ENCODE measurements at places on chromosomes 12 and 14.
A peak's percentile ranks its signal among the peaks of the same experiment; 100 is the strongest.

GRCh38 chr12:121916719-121917118 is 1.7 kb upstream of the CFAP251 start:
- peak; percentile 19 for DNase-seq

GRCh38 chr14:95297832-95298231 is 21.9 kb downstream of the CLMN start:
- DNase-seq: no peak

DNA sequence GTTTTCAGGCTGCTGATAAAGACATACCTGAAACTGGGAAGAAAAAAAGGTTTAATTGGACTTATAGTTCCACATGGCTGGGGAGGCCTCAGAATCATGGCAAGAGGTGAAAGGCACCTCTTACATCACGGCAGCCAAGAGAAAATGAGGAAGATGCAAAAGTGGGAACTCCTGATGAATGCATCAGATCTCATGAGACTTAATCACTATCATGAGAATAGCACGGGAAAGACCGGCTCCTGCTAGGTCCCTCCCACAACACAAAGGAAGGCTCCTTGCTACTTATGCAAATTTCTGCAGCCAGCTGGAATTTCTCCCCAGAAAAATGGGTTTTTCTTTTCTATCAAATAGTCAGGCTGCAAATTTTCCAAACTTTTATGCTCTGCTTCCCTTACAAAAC is 174.1 kb upstream of the RMST start:
- DNase-seq: no peak

DNA sequence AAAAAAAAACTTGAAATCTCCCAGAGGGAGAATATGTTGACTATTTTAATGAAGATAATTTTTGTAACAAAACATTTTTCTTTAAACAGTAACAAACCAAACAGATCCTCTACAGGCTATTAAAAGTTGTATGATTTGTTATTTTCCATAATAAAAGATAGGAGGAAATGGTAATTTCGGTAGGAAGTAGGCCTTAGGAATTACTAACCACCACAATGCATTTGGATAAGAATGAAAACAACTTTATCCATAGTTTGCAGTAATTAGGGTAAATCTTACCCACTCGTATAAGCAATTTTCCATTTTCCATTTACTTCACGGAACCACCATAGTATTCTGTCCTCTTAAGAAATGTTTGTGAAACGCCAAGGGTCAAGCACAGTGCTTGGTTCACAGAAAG is 6.0 kb downstream of the USP44 start:
- no peak for DNase-seq

- DNase-seq: peak; percentile 57
Observed at GRCh38 chr12:13941258-13942249, 39.8 kb downstream of the GRIN2B start.

- no peak for DNase-seq
Observed at GRCh38 chr12:58647495-58647894, 272.8 kb downstream of the LRIG3 start.

GRCh38 chr14:32417956-32418552 is 89.0 kb downstream of the AKAP6 start:
- no peak for DNase-seq

DNA sequence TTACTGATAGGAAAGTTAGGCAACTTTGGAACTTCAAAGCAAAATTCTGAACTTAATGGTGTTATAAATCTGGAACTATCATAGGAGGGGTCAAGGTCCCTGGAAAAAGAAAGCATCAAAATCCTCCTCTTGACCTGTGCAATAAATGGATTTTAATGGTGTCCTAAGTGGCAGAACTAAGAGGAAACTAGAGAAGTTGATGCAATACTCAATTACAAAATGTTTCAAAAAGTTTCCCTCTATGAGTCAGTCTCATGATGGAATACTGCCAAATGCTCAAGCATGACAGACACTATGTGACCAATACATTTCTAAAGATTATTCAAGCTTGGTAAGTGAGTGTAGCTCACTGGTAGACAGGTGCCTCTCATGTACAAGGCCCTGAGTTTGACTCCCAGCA is 47.7 kb upstream of the ERGIC2 start:
- DNase-seq: no peak

DNA sequence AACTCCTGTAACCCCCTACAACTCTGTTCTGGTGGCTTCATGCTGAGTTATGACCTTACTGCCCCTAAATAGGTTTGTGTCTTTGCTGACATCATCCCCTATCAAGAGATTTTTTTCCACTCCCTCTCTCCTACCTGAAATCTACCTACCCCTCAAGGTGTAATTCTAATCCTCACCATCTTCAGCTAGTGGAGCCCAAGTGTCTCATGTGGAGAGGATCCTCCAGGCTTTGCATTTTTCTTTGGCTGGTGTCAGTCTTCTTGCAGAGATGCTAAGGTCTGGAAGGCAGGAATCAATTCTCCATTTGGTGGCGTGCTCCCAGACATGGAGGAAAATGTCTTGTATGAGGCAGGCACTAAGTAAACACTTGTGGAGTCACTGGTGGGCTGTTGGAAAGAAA is 74.8 kb upstream of the PRMT8 start:
- no peak for DNase-seq

DNA sequence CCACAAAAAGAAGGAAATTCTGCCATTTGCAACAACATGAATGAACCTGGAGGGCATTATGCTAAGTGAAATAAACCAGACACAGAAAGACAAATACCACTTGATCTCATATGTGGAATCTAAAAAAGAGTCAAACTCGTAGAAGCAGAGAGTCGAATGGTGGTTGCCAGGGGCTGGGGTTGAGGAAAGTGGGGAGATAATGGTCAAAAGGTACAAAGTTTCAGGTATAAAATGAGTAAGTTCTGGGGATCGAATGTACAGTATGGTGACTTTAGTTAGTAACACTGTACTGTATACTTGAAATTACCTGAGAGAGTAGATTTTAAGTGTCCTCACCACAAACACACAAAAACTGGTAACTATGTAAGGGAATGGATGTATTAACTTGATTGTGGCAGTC is 129.4 kb downstream of the PPM1H start:
- no peak for DNase-seq

DNA sequence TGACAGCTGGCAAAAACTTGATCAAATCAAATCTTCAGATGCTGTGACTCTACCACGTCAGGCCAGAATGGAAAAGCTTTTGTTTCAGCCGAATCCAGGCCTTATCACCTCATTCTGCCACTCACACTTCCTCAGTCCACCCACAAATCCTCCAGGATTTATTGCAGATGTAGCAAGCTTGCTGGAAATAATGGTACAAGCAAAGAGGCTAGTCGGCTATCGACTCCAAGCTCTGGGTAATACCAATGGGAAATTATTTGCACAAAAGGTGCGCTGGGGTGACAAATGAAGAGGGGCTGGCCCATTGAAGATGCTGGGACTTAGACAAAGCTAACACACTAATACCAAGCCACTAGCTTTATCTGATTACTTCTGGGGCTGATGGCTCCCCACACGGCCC is 250.5 kb downstream of the ASCL1 start:
- DNase-seq: no peak

GRCh38 chr12:851343-851742 is 98.2 kb downstream of the RAD52 start:
- no peak for DNase-seq

DNA sequence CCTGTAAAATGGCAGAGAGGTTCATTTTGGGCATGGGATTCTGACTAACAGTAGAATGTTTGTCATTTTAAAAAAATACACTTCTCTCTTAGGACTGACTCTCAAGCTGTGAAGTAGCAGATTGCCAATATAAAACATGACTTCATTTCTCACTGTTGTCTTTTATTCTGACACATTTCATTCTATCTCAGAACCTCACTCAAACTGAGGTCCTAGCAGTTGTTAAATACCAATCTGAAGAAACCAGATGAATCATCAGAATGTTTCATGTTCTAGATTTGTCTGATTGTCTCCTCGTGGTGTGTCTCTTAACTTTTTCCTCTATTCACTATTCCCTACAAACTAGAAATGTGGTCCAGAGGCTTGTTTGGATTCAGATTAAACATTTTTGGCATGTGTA is 276.5 kb upstream of the NPAS3 start:
- DNase-seq: no peak

DNA sequence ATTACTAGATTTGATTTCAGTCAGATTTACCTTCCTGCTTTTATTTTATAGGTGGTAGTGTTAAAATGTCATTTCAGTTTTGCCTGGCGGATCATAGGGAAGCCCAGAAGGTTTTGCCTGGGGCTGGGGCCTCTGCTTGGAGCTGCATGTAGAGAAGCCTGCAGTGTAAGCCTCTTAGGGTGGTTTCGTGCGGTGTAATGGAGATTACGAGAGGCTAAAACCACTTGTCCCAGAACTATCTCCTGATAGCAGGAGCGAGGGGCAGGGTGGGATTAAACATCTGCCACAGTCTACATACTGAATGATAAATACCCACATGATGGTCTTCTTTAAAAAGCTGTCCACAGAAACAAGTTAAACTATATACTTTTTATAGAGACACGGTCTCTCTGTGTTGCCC is 35.0 kb upstream of the DICER1 start:
- no peak for DNase-seq

DNA sequence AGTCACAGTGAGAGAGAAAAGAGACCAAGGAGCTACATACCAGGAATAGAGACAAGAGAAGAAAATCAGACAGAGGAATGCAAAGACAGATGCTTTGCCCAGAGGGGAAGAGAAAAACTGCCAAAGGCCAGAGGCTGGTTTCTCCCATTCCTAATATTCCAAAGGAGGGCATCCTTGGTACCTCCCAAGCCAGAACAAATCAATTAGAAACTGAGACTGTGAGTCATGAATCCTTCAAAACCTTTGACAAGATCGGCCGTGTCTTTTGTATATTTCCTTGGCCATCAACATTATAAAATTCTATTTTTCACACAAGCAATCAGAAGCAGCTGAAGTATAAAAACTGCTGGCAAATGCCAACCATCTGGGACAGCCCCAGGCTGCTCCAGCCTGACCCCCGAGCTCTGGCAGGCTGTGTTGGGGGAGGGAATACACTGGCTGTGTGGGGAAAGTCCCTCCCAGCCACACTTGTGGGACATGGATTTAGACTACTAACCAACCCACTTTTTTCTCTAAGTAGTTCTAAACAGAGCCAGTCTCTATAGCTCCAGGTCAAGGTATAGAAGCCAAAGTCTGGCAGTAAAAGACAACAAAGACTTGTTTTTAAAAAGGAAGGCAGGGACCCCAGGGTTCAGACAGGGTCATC is 13.7 kb downstream of the POMT2 start:
- no peak for DNase-seq

DNA sequence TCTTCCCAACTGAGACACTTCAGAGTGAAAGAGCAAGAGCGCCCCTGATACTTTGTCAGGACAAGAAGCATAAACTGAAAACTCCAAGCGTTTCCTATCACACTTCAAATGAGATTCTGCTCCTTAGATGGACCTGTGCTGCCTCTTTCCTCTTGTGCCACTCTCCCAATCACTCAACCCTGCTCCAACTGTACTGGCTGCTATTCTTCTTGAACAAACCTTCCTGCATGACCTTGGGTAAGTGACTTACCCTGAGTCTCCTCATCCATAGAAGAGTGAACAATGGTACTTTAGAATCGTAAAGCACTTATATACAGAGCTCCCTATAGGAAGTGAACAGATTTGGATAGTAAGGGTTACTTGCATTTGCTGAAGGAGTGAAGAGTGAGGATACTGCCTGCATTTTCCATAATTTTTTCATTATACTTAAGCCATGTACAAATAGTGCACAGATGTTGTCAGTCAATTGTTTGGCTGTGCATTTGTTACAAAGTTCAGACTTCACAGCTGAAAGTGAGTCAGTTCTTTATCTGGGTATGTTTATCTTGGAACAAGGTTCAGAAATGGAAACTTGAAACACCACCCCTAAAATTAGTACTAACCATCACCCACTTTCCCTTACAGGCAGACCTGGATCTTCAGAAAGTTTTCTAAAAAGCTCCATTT is 10.8 kb downstream of the MTERF2 start:
- DNase-seq: no peak

DNA sequence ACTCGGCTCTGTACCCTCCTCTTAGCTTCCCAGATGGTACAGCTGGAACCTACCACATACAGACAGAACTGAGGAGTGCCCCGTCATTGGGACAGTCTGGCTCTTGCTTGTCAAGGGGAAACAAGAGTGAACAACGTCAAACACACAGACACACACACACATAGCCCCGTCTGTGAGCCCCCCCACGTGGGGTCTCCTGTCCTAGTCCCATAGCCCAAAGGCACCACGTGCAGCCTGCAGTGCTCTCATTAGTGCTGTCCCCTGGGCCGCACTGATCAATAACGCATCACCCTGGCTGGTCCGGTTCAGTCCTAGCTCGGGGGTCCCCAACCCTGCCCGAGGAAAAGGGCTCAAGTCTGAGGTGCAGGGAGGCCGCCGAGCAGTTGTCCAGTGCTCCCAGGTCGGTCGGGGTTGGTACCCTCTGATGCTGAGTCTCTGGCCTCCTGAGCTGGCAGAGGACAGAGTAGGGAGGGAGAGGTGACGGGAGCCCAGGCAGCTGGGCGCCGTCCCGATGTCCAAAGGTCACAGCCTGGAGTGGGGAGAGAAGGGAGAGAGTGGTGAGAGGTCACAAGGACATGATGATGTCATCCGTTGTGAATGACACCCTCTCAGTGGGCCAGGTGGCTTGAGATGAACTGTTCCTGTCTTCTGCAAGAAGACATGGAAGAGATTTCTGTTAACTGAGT is 105.4 kb upstream of the NOS1 start:
- DNase-seq: no peak

Measured in SW 1271 (cell line).